ENCODE measurements at places on chromosomes 11 and 22.
A peak's percentile ranks its signal among the peaks of the same experiment; 100 is the strongest.

DNA sequence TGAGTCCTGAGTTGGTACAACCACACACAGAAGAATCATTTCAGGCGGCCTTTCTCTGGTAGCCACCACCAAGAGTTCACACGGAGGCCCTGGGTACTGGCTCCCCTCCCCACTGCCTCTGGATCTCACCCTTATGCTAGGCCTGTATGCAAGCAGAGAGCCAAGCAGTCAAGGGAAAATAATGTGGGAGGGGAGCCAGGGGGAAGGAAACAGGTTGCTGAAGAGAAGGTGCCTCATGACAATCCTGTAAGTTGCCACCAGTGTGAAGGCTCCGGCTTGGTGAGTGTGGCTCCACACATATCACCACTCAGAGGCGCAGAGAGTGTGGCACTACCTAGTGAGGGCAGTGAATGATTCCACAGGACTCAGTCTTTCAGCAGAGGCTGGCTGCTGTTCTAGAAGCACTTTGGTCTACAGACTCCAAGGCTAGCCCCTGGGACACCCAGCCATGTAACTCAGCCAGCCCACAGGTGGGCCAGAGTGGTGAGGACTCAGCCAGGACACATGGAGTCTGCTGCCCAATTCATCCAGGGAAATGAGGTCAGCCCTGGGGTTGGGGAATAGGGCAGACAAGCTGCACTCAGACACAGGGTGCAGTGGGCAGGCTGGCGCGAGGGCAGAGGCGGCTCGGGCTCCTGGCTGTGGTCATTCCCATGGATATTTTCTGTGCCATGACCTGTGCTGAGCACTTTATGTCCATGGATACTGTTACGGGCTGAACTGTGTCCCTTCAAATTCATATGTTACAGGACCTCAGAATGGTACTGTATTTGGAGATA is 49.0 kb upstream of the SERPIND1 start:
- no peak for DNase-seq

DNA sequence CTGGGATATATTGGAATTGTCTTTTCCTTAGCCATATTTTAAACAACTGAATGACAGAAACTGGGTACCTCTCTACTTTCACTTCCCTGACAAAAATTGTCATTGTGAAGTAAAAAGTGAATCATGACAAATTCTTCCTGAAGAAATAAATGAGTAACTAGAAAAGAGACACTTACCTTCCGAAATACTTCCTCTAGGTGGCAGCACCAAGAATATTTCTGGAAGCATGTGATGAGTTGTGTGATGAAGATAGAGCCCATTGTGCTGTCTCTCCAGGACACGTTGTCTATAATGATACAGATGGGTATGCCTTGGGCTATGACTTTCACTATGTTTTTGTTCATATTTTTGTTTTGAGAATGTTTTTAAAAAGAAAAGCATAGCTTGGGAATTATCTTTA is 21.5 kb downstream of the CASP4 start:
- DNase-seq, result peak; percentile 67

DNA sequence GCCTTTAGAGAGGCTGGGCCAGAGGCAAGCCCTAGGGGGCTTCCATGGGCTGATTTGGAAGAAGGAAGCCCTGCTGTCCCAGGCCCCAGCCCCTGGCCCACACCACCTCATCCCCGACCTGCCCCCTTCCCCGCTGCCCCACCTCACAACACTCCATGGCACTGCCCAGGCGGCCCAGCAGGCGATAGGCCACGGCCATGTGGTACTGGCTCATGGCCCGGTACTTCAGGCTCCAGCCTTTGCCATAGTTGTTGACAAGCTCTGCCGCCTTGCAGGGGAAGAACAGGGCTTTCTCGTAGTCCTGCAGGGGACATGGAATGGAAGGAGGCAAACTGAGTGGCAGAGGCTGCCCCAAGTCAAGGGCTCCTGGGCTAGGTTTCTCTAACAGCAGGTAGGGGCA is 6.4 kb downstream of the RAPSN start:
- no peak for DNase-seq

DNA sequence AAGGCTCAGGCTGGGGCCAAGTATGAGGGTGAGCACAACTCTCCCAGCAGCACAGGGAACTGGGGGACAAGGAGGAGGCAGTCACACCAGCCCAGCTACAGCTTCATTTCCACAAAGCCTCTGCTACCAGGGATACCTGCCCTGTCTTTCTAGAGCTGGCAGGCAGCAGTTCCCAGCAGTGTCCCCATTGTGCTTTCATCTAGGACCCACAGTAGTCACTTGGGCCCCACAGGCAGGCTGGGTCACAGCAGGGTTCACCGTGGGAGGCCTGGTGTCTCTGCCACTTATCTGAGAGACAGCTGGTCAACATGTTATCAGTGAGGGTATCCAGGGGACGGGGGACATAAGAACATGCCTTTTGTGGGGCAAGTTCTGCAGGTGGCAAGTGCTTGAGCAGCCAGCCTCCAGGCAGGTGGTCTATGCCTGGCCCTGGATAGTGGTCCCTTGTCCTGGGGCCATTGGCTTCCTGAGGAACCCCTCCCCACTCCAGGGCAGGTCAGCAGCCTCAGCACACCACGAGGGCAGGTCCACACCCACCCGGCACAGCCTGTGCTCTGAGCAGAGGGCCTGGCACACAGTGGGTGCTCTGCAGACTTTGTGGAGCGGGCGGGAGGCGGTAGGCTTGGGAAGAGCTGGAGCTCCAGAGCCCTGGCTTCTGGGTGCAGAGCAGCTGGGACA is 29.9 kb downstream of the GNAZ start:
- DNase-seq, result no peak

- no peak for DNase-seq
Observed at GRCh38 chr11:107996006-107996776, 12.5 kb upstream of the CUL5 start.

- no peak for DNase-seq
Observed at GRCh38 chr22:44616882-44617655, 84.9 kb upstream of the PRR5 start.

DNA sequence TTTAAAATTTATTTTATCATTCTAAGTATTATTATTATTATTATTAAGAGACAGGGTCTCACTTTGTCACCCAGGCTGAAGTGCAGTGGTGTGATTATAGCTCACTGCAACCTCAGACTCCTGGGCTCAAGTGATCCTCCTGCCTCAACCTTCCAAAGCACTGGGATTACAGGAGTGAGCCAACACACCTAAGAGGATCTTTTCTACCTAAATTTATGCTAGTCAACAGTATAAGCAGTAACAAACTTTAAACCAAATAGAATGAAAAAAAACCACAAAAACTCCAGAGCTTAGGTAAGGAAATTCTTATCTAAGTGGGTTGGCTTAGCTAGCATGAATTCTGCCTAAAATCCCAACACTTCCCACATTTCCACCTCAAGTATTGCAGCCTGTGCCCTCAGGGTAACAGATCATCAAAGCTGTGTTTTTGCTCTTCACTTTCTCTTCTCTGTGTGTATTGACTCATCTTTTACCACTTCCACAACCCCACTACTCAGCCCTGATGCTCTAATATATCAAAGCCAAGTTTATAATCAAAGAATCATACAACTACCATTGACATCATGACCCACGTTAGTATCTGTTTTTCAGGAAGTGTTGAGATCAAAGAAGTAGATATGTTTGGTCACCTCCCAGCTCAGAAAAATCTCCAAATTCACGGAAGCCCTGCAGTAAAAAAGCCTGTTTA is 93.7 kb upstream of the SPON1 start:
- DNase-seq, result no peak

DNA sequence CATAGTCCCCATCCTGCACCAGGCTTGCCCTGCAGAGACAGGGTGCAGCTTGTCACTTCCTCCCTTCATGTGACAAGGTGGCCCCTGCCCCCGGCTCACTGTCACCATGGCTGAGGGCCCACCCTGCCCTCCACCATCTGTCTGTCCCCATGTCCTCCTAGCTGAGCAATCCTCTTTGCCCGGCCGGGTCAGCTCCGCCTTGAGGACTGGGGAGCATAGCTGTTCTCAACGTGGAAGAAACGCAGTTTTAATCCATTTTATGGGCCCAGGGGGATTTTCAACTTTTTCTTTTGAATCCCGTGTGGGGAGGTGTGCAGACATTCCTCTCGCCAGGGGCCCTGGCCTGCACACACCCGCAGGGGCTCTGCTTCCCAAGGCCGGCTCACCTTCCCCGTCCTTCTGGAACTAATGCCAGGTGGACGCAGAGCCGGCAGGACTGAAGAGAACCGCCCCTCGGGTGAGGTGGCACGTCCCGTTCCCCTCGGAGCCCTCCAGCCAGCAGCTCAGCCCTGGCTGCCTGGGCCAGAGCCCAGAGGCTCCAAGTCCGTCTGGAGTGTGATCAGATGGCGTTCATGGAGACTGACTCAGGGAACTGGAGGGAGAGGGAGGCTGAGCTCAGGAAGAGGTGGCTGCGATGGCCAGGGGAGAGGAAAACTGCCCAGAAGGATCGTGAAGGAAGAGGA is 1108.7 kb downstream of the BRD1 start:
- DNase-seq, result no peak

- DNase-seq, result no peak
Observed at GRCh38 chr11:12889243-12889642, 119.9 kb upstream of the RASSF10 start.

DNA sequence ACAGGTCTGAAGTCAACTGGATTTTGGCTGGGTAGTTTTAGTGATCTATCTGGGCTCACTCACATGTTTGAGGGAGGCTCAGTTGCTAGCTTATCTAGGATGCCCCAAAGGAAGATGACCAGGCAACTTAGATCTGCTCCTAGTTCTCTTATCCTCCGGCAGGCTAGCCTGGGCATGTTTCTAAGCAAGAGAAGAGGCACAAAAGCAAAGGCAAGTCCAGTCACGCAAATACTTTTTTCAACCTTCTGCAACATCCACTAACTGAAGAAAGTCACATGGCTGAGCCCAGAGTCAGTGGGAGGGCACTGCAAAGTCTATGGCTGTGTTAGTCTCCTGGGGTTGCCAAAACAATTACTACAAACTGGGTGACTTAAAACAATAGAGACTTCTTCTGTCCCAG is 32.9 kb upstream of the FSHB start:
- DNase-seq, result no peak

DNA sequence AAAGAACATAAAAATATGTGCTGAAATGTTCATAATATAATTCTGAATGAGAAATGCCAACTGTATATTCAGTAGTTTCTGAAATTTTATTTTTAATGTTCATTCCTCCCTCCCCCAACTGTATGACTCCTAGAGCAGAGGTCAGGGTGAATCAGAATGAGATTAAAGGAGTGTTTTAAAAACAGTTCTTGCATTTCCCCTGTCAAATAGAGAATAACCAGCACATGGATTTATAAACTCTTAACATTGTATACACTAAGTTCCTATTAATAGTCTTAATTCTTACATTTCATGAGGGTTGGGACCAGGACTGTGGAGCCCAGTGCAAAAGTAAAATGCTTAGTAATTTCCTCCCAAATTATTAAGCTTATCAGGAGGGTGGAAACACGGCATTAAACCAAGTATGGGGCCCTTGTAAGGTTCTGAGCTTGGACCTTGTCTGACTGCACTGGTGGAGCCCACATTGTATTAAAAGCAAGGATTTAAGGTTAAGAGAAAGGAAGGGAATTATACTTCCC is 474.6 kb upstream of the RAG2 start:
- no peak for DNase-seq

DNA sequence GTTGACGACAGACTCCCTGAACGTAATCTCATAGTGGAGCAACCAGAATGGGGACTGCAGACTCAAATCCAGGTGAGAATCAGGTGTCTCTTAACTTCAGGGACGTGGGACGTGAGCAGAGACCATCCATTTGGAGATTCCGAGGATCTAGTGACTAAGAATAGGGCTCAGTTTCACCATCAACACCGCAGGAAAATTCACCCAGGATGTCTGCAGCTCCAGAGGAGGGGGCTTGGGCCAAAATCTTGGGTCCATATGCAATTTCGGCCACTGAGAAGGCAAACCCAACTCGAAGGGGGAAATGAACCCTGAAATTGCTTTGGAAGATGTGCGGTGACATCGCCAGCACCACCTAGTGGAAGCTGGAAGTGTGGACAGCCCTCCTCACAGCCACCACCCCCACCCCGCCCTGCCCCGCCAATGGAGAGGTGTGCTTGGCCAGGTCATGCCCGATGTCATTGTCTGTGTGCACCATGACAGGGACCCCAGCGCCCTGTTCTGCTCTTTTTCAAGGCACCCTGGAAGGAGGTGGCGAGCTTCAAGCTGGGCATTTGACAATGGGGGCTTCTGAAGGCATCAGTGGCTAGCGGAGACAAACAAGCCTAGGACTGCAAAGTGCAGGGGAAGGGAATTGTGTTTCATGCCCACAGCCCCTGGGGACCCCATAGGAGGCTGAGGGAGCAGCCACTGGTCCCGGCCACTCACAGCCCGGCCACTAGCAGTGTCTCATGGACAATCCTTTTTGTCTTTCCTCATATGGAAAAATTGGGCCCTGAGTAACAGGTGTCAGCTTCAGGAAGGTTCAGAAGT is 24.8 kb downstream of the APOL1 start:
- peak; percentile 59 for DNase-seq

DNA sequence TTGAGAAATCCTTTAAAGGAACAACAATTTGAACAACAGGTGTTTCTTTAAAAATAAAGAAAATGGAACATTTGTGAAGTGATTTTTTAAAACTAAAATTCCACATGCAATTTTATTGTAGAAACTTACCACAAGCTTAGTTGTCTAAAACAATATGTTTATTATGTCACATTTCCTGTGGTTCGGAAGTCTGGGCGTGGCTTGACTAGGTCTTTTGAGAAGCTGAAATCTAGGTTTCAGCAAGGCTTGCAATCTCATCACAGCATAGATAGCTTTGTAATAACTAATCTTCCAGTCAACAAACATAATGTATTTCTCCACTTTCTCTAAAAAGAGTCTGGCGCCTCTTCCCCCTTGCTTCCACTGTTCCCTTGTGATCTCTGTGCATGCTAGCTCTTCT is 27.0 kb downstream of the MS4A6A start:
- DNase-seq, result no peak

- no peak for DNase-seq
Observed at GRCh38 chr11:107688322-107688918, 23.4 kb downstream of the SLN start.

GRCh38 chr11:69928975-69929374 is 109.8 kb upstream of the FGF3 start:
- no peak for DNase-seq

- no peak for DNase-seq
Observed at GRCh38 chr11:46455834-46456233, 64.3 kb upstream of the CHRM4 start.

GRCh38 chr11:84130646-84131427 is 844.7 kb upstream of the CCDC90B start:
- no peak for DNase-seq

- no peak for DNase-seq
Observed at GRCh38 chr22:43152357-43153071, 1.2 kb downstream of the TSPO start.

DNA sequence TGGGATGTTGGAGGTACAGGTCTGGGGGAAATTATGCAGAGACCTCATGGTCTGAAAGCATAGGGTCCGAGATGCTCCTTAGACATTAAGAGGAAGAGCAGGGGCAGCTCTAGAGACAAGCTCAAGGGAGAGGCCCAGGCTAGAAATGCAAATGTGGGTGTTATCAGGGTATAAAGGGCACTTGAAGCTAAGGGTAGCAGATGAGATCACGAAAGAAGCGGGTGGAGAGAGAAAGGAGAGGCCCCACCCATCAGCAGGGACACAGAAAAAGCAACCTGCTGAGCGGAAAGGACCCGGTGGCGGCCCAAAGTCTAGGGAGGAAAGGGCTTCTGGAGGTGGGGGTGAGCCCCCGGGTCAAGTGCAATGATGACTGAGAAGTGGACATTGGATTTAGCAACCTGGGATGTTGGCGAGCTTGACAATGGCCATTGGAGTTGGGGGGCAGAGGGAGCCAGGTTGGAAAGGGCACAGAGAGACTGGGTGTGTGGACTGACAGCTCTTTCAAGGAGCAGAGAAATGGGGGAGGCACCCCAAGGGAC is 8.9 kb downstream of the TMPRSS6 start:
- peak; percentile 39 for DNase-seq
